ENCODE measurements at places on chromosomes 1 and 21. TPM values are rescaled to one million over a fixed set of nuclear protein-coding genes. Genes with fewer than 3 reads are reported as not detected.

The GABRD gene
- not detected for polyA plus RNA-seq

The ADCY10 gene
- polyA plus RNA-seq, result not detected

The HRNR gene
- polyA plus RNA-seq, result not detected

The OR2M5 gene
- not detected for polyA plus RNA-seq

The C1QB gene
- not detected for polyA plus RNA-seq

The TSSK3 gene
- polyA plus RNA-seq, result 0.30 TPM

The SLC30A1 gene
- 1.7 TPM for polyA plus RNA-seq

The B3GALNT2 gene
- polyA plus RNA-seq, result 5.9 TPM

The BMP8B gene
- polyA plus RNA-seq, result not detected

The ALPL gene
- 1.8 TPM for polyA plus RNA-seq

The FBXO2 gene
- 6.8 TPM for polyA plus RNA-seq

DNA sequence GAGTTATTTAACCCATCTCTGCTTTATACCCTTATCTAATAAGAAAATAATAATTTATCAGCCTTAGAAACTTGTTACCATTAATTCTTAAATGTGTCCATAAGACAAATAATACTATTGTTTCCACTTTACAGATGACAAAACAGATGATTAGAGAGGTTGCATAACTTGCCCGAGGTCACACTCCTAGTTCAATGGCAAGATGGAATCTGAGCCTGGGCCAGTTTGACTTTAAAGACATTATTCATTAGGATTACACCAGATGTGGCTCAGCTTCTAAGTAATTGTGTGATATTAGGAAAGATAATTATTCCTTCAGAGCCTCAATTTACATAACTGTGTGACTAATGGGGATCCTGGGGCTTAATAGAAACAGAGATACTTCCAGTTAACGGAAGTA lies 42.3 kb upstream of the KCNK2 start:
- DNase-seq, result no peak

- no peak for DNase-seq
Observed at GRCh38 chr1:225771661-225772322, 5.8 kb upstream of the SRP9 start.

- no peak for DNase-seq
Observed at GRCh38 chr1:50930193-50930592, 29.9 kb downstream of the FAF1 start.

DNA sequence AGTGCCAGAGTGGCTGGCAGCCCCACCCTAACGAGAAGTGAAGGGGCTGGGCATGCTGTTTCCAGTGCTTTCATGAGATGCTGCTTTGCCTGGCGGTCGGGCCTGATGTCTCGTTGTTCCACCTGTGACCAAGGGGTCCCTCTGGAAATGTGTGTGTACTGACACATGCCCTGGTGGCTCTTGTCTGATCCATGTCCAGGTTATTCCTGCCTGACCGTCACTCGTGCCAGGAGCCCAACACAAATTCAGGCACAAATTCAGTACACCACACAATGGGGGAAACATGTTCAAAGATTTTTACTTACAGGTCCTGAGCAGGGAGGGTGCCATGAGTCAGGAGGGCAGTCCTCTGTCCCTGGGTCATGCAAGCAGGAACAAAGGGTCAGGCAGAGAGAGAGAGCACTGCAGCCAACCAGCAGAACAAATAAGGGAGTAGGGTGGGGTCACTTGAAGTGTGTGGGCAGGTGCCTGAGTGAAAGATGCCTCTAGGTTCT lies 76.3 kb downstream of the ADARB1 start:
- no peak for DNase-seq

DNA sequence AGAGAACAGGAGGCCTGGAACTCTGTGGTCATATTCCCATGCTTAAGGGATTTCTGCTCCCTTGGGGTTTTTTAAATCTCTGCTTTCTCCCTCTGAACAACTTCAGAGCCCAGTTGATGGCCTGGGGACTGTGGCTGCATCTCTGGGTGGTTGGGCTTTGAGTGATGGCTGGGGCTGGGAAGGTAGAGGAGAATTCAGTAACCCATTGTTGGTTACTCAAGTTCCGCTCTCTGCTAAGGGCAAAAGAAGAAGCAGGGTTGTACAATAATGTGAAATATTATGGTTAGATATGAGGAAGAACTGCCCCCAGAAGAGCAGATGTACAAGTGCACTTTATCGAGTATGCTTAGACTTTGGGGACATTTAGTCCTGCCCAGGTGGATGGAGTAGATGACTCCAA lies 72.1 kb upstream of the CNTN2 start:
- DNase-seq, result no peak

- no peak for DNase-seq
Observed at GRCh38 chr1:229889031-229889517, 178.0 kb upstream of the GALNT2 start.

DNA sequence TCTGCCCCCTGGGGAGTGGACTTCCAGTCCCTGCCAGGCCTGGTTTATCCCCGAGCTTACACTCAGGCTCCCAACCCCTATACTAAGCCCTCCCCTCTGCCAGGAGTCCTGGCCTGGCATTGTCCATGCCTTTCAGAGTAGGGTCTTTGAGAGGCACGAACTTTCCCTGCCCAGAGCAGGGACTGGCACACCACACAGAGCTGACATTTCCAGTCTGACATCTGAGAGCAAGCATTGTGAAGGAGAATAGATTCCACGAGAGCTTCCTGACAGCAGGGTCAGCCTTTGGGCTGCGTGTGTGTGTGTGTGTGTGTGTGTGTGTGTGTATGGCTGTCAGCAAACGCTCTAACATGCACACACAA lies 59.5 kb upstream of the LAPTM5 start:
- no peak for DNase-seq

DNA sequence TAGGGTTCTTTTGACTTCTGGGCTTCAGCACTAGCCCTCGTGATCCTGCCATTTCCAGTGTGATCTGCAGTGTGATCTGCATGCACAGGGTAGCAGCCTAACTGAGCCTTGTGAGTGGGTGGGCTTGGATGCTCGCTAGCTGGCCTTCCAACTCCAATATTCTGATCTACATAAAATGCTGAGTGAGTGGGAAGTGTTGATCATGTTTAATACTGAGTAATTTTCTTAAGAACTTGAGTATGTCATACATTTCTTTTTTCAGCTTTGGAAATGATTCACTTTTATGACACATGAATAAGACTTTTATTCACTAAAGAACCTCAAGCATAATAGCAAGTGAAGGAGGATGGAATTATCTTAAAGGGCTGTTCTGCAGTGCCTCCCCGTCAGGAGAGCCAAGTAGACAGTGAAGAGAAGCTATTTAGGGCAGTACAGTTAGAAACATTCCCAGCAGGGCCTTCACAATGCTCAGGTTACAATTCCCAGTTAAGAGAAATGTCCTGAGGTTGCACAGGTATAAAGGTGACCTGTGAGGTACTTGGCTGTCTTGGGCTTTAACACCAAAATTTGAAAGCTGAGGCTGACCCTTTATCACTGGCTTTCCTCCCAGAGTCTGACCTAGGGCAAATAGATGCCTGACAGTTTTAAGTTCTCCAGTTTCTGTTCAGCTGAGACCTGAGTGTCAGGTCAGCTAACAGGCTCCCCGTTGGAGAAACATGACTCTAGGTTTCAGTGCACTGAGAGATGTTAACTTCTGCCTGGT lies 29.1 kb upstream of the LRRC8C start:
- no peak for DNase-seq

DNA sequence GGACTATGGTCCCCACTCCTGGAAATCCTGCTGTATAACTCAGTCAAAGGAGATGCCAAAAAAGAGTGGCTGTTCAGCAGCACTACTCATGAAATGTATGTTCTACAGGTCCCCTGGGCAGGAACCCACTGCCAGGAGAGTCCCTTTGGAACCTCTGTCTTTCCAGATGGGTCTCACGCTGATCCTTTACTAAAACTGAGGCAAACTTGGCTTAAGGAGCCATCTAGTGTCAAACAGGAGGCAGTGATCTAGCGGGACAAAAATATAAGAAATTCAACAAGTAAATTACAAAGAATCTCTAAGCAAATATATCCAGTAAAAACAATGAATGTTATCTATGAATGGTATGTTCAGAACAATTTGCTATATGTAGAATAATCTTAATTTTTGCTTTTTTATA lies 80.5 kb upstream of the PRMT6 start:
- no peak for DNase-seq

DNA sequence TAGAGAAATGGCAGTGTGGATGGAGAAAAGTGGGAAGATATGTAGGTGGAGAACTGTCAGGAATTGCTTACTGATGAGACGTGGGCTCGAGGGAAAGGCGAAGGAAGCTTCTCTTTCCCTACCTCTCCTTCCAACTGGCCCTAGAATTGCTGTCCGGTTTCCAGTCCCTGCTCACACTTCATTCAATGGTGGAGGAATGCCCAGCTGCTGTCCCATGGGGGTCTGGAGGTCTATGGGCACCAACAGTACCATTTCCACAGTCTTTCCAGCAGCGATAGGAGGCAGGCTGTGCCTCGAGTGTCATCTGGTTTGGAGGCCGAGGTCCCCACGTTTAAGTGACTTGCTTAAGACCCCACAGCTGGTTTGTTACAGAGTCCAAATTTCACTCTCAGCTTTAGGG lies 31.5 kb upstream of the CD1D start:
- DNase-seq, result no peak

GRCh38 chr21:45571641-45572040 lies 29.4 kb upstream of the SLC19A1 start:
- DNase-seq, result no peak

GRCh38 chr1:61699911-61700851 lies 24.8 kb downstream of the TM2D1 start:
- no peak for DNase-seq

DNA sequence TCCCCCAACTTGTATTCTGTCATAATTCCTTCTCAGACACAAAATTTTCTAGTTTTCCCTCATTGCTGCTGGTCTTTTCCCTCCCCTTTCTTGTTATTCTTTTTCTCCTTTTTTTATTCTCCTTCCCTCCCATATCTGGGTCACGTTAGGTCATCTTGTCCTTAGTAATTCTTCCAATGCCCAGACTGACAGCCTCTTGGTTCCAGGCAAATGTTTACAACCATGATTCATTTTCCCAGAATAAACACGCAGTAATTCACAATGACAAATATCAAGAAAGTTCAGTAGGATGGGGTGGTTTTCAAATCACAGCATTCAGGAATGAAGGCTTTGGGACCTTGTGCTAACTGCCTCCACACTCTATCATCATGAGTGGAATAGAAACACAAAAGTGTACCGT lies 25.2 kb downstream of the NHLH2 start:
- no peak for DNase-seq

DNA sequence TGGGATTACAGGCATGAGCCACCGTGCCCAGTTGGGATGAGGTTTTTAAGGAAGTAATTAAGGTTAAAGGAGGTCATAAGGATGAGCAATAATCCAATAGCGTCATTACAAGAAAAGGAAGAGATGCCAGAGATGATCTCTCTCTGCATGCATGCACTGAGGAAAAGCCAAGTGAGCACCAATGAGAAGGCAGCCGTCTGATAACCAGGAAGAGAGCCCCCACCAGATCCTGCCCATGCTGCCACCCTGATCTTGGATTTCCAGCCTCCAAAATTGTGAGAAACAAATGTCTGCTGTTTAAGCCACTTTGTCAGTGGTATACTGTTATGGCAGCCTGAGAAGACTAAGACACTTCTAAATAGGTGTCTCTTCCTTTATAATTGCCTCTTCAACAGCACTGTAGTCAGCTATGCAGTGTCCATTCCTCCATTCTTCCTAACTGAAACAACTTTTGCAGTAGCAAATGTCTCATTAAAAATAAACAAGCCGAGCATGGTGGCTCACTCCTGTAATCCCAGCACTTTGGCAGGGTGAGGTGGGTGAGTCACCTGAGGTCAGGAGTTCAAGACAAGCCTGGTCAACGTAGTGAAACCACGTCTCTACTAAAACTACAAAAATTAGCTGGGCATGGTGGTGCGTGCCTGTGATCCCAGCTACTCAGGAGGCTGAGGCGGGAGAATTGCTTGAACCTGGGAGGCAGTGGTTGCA lies 216.2 kb upstream of the RUNX1 start:
- no peak for DNase-seq

Data from naive B cell (primary cell).